T-helper 2 cell (primary cell): ENCODE measurements at places on chromosomes 6 and 20.

DNA sequence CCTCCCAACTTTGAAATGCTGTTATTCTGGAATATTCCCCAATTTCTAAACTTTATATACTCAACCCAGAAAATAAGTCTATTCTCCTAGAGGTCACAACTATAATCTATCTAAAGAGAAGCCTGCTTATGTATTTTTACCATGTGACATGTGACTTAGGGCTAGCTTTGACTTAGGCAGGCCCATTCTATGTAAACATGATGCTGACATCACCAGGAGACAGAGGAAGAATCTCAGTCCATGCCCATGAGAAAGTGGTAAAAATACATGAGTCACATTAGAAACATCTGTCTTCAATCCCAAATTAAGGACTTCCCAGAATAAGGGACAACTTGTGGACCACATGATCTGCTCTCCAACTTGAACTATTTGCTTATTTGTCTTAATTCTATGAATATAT is 113.6 kb upstream of the ID4 start:
- DNase-seq: no peak

DNA sequence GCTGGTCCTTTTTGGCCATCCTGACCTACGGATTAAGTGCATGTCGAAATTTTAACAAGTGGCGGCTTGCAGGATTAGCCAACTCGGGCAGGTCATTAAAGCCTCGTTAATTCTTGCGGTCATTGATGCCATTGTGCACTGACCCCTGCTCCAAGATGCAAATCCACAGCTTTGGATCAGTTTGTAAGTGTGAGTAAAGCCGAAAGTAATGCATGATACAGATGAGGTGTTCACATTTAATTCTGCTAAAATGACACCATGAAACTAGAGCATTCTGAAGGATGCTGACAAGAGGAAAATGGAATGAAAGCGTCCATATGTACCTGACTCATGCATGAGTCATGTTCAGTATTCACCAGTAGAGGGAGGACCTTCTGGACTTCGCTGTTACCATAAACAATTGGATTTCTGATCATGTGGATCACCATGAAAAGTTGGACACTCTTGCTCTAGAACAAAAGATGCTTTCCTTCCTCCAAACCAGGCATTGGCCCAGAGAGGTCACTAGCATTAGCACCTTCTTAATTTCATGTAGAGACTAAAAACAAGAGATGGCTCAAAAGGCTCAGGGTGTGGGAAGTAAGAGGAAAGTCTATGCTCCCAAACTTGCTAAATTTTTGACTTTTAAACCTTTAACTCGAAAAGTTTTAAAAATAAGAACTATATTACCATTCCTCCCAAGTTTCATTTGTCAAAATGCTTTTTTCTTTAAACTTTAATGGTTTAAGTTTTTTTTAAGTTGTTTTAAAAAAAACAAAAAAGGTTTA is 48.0 kb downstream of the MUC22 start:
- no peak for DNase-seq

- no peak for DNase-seq
Observed at GRCh38 chr6:157075549-157076450, 247.5 kb downstream of the TMEM242 start.

DNA sequence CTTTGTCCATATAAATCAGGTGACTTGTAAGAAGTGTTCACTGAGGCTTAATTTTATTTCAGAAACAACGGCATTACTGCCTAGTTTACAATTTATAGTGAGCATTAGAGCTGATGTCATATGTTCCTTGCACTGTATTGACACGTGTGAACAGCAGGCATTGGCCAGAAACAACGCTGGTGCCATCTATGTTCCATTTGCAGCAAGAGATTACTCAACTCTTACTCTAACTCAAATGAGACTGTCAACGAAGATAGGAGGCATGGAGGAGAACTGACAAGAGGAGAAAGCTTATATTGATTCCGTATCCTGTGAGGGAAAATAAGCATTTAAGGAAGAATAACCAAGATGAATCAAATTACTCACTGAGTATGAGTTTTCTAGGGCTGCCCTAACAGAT is 48.4 kb downstream of the MTFR2 start:
- no peak for DNase-seq

- DNase-seq: no peak
Observed at GRCh38 chr20:50366270-50367103, 143.7 kb upstream of the PTPN1 start.

DNA sequence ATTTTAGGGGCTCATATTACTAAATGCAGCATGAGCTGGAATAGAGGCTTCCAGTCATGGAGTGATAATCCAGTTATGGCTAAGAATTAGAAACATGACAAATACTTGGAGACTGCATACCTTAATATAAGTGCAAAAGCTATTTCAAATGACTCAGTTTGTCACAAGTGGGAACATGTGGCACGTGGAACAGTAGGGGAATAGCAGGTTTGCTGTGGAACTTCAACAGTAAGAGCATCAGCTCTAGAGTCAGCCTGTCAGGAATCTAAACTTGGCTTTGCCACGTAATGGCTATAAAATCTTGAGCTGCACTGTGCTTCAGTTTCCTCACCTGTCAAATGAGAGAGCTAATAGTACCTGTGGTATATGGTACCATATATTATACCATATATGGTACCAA is 62.1 kb downstream of the HTR1B start:
- DNase-seq: no peak

DNA sequence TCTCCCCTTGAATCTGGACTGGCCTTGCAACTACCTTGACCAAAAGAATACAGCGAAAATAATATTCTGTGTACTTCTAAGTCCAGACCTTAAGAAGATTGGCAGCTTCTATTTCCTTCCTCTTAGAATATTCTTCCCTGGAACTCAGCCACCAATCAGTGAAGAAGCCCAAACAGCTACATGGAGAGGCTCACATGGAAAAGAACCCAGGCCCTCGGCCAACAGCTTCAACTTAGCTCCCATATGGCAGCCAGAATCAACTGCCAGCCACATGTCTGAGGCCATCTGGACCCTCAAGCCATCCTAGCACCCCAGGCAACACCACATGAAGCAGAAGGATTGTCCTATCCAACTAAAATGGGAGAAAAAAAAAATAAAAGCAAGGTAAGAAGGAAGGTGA is 178.8 kb downstream of the IBTK start:
- DNase-seq: no peak

DNA sequence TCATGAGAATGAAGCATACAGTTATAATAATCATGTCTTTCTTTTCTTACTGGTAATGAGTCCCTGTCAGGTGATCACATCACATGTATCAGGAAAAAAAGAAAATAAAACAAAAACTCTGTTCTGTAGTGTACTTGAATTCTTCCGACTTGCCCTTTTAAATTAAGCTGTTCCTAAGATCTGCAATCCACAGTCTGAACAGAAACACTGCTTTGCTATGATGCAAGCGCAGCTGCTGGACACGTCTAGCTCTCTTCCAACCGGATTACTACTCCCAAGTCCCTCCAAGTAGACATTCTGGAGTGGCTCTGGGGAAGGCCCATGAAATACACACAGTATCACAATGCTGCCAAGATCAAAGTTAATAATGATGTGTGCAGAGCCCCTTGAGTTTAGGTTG is 83.7 kb downstream of the FYN start:
- no peak for DNase-seq

- DNase-seq: no peak
Observed at GRCh38 chr6:39665861-39666260, 59.3 kb downstream of the KIF6 start.
